ENCODE measurements at places on chromosomes 4 and X.

GRCh38 chr4:86203176-86203575 lies 156.7 kb downstream of the MAPK10 start:
- no peak for DNase-seq

- peak; percentile 85 for DNase-seq
These were observed 18.2 kb downstream of the ELF4 start for GRCh38 chrX:130091980-130092522.

DNA sequence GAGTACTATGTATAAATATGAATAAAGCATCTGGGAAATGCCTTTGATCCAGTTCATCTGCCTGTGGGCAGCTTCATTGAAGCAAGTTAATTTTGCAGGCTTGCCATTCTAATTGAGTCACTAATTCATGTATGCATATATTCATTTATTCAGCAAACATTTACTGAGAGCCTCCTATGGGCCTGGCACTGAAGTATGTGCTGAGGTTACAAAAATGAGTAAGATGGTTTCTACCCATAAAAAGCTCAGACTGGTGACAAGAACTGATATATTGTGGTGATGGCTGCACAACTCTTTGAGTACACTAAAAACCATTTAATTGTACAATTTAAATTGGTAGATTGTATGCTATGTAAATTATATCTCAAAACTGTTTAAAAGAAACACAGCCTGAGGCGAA lies 1.1 kb upstream of the MRPL1 start:
- DNase-seq: no peak

GRCh38 chr4:72677886-72678285 lies 108.9 kb upstream of the ADAMTS3 start:
- DNase-seq: no peak

GRCh38 chr4:107837317-107837716 lies 12.6 kb downstream of the SGMS2 start:
- DNase-seq: no peak

DNA sequence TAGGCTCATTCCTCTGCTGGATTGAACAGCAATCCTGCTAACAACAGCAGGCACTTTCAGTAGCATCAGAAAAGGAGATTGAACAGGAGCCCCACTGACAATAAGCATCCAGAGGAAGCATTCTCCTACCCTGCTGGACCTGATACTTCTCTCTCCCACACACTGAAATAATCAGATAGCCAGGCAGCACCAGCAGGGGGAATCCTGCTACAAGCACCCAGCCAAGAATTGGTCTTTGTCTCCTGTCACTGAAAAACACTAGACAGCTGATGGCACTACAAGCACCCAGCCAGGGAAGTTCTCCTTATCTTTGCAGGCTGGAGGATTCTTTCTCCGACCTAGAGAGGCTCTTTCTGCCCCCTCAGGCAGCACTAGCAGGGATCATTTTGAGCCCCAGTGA lies 444.3 kb upstream of the GRIA3 start:
- no peak for DNase-seq

DNA sequence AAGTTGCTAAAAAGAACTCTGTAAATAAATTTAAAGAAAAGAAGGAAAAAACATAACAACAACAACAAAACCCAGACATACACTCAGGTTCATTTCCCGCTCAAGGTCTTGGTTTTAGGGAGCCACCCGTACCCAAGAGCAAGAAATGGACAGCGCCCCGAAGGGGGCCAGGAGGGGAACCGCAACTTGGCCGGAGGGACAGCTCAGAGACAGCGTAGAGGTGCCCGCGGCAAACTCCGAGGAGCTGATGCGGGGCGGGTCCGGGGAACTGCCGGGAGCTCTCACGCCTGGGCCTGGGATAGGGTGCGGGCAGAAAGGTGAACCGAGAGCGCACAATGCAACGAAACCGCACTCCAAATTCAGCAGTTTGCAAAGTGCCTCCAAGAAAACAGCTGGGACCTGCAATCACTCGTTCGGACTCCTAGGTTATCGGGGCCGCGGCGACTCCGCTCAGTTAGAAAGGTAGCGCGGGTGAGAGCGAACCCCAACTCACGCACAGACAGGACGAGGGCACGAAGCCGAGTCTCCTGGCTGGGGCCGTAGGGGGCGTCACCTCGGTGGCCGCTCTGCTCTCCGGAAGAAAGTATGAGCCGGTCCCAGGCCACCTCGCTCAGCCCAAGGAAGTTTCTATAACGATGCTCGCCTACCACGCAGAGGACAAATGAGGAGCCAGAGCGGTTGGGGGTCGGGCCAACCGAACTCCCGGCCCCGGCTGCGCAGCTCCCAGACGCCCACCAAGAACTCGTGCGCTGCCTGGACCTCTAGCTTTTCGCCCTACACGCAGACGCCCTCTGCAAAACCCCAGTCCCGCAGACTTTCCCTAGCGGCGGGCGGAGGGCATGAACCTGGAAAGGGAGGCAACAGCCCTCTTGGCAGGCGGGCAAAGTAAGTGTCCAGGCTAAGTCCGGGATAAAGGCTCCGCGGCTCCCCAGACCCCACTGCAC lies 1.4 kb downstream of the NDNF start:
- no peak for DNase-seq

- no peak for DNase-seq
These were observed 81.8 kb downstream of the FRYL start for GRCh38 chr4:48698029-48698971.

- no peak for DNase-seq
These were observed at the start of gene CXCL11 for GRCh38 chr4:76035799-76036380. TSS of gene CXCL11 (minus strand) at chr4:76036070. CDS start at chr4:76035987, 83 bp downstream.

DNA sequence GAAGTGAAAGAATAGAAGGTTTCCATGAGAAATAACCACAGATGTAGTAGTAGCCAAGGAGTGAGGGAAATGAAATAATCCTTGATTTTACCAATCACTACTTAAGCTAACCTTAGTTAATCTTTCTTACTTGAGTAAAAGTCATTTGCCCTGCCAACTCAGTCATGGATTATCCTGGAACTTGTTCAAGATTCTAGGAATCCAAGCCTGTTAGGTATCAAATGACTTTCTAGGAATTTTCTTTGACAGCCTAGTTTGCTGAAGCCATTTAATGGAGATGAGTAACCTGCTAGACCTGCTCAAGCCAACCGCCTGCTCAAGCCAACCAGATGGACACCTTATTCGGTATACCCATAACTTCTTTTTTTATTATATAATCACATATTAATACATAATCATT lies 180.5 kb downstream of the KLHL13 start:
- no peak for DNase-seq

- no peak for DNase-seq
These were observed 214.5 kb downstream of the KLHL4 start for GRCh38 chrX:87732133-87732532.

DNA sequence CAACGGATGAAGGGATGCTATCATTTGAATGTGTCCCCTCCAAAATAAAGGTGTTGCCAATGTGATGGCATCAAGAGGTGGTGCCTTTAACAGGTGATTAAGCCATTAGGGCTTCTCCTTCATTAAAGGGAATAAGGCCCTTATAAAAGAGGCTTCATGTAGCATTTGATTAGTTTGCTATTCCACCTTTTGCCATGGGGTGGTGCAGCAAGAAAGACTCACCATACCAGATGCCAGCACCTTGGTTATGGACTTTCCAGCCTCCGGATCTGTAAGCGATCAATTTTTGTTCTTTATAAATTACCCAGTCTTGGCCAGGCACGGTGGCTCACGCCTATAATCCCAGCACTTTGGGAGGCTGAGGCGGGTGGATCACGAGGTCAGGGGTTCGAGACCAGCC lies 7.9 kb upstream of the SLC25A43 start:
- DNase-seq: no peak

DNA sequence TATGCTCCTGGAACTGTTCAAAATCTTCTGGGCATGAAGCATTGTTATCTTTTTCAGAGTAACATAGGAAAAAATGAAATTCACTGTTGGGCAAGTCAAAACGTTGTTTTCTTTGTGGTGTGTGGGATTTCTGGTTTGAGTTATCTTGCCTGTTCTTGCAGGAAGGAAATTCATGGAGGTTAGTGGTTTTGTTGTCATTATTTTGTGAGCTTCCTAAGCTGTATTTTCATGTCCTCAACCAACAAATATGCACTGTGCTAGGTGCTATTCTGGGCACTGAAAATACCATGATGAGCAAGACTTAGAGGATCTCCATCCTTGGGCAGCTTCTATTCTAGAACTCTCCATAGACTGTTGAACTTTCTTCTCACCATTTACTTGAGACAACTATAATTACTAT lies 16.9 kb downstream of the SPINK2 start:
- no peak for DNase-seq

GRCh38 chr4:136281889-136282288 lies 1250.4 kb downstream of the PCDH18 start:
- no peak for DNase-seq

- DNase-seq: no peak
These were observed 32.1 kb downstream of the CDX4 start for GRCh38 chrX:73478961-73479360.

GRCh38 chr4:2451036-2451520 lies 17.8 kb upstream of the RNF4 start:
- no peak for DNase-seq

GRCh38 chrX:156001667-156002021 lies 4.1 kb downstream of the IL9R start:
- no peak for DNase-seq

DNA sequence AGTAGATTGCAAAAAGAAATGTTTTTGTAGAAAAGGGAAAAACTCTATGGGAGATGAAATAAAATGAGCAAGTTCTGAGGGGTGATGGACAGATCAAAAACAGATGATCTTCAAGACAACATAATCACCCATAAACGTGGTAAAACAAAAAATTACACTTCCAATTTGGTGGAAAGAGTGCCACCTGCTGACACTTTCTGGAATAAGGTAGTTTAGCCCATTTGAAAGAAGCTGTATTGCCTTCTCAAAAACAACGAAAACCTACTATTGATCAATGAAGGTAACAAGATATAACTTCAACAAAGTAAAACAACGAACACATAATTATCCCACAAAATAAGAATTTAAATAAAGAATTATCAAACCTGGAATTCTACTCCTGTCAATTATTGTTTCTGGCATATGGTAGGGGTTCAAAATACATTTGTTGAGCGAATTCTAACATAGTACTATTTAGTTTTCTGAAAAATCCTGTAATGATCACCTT lies 2.5 kb downstream of the COQ2 start:
- peak; percentile 6 for DNase-seq

GRCh38 chrX:10514891-10515290 lies 105.5 kb downstream of the MID1 start:
- no peak for DNase-seq

DNA sequence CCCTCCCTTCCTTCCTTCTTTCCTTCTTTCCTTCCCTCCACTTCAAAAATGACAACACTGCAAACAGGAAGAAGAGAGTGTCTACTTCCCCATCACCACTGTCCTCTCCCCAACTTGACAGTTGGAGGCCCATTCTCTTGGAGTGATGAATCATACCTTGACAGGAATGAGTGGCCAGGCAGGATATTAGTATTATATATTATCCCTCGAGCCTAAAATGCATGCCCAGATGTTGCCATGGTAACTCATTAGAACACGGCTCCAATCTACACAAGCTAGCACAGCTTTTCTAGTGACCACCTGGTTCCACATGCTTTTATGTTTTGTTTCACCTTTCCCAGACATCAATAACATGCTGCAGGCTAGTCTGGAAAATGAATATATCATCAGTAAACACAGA lies 71.3 kb upstream of the LHFPL1 start:
- no peak for DNase-seq

DNA sequence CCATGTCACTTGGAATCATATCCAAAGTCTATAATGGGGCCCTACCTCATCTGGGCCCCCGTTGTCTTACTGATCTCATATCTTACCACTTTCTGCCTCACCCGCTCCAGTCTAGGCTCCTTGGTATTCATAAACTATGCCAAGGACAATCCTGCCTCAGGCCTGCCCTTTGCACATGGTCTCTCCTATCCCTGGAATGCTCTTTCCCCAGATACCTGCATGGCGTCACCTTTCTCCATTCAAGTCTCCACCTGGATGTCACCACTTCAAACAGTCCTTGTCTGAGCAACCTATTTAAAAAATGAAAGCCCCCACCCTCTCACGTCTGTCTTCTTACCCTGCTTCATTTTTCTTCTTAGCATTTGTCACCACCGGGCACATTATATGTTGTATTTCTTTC lies 8.2 kb downstream of the VGLL1 start:
- DNase-seq: no peak

GRCh38 chr4:137631605-137632004 lies 99.3 kb upstream of the PCDH18 start:
- no peak for DNase-seq

GRCh38 chr4:67659065-67659464 lies 41.9 kb downstream of the UBA6 start:
- no peak for DNase-seq

GRCh38 chr4:1378559-1379231 lies 27.5 kb downstream of the NKX1-1 start:
- no peak for DNase-seq

DNA sequence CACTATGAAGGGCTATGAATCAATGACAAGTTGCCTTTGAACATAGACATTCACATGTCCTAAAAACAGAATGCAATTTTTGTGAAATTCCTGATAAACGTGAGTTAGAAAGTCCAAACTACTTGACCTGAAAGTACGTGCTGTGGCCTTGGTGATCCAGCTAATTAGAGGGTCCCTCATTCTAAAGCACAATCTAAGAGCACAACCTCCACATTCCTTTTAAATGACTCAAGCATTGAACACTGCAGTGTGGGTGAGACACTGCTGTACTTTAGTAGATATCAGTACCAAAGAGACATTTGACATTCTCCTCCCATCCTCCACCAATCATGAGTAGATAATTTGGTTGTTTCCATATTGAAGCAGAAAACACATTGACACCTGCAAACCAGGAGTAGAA lies 73.5 kb downstream of the FAM47B start:
- DNase-seq: no peak

DNA sequence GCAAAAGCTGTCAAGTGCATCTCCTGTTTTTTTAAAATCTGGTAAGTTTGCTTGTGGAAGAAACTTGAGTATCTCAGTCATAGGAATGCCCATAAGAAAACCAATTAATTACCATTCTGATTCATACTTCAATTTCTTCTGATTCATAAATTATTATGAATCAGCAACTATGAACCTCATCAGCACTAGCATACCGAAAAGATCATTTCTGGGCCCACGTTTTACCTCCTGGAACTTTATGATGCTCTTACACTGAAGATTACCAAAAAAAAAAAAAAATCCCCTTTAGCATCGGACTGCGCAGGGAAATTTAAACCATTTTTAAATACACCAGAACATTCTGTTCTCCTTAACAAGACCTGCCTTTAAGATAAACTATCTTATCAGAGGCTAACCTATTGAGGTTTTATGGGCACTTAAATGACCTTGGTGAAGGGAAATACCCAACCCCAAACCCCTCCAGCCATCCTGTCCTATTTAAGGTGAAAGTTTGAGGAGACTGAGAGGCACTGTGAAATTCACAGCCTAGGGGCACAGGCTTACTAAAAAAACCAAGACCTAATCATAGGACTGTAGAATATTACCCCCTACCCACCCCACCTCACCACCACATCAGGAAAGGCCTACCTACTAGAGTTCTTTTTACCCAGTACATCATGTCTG lies 38.2 kb upstream of the ABCG2 start:
- no peak for DNase-seq

GRCh38 chr4:700587-701264 lies 4.9 kb upstream of the PCGF3 start:
- no peak for DNase-seq

All from T-helper 22 cell (primary cell).